ENCODE measurements at places on chromosomes 5 and 9.
A peak's percentile ranks its signal among the peaks of the same experiment; 100 is the strongest.

- DNase-seq = peak; percentile 94
Observed at GRCh38 chr9:34072410-34072809, 23.7 kb upstream of the UBAP2 start.

GRCh38 chr5:33641744-33642505 is 201.2 kb downstream of the TARS1 start:
- no peak for DNase-seq

DNA sequence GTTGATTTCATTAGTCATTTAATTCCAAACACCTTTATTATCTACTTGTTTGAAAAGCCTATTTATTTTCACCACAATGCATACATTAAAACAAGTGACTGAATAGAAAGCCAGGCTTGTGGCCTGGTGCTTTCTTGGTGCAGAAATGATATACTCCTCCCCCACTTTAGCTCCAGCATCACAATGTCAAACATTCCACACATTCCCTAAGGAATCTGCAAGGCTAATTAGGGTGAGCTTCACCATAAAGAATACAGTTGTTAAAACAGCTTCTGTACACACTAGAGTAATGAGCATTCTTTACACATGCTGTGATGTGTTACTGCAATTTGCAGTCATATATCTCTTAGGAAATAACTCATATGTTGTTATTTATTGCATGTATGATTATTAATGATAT is 705.7 kb downstream of the CETN3 start:
- no peak for DNase-seq

DNA sequence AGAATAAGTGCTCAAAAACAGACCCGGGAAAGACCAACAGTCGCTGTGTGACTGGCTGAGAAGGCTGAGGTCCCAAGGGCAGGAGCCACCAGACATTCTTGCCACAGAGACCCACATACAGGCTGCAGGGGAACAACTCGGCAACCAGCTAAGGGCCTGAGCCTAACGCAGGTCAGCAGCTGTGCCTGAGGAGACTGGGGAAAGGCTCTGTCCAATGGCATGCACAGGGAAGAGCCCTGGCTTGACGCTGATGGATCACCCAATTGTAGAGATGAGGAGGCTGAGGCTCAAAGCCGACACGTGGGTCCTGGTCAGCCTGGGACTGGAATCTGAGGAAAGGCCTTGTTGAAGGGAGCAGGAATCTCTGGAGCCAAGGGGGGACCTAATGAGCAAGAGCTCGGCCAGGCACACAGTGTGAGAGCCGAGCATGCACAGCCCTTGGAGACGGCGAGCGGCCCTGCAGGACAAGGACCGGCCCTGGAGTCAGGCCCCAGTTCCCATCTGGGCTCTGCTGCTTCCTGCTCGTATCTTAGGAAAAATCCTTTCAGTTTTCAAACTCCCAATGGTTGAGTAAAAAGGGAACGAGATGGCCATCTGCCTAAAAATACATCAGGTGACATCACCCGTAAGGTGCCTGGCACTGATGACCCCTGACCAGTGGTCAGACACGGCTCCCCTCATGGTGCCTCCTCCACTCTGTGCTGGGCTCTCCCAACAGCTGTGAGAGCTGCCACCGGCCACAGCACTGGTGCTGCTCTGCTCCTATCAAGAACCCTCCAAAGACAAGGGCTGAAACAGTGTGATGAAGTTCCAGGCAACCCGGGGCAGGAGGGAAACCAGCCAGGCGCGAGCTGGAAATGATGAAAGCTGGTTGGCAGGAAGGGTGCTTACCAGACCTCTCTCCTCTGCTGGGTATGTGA is 16.4 kb downstream of the LMAN2 start:
- DNase-seq = no peak

GRCh38 chr5:151680944-151681427 is 5.7 kb downstream of the SPARC start:
- DNase-seq = no peak

DNA sequence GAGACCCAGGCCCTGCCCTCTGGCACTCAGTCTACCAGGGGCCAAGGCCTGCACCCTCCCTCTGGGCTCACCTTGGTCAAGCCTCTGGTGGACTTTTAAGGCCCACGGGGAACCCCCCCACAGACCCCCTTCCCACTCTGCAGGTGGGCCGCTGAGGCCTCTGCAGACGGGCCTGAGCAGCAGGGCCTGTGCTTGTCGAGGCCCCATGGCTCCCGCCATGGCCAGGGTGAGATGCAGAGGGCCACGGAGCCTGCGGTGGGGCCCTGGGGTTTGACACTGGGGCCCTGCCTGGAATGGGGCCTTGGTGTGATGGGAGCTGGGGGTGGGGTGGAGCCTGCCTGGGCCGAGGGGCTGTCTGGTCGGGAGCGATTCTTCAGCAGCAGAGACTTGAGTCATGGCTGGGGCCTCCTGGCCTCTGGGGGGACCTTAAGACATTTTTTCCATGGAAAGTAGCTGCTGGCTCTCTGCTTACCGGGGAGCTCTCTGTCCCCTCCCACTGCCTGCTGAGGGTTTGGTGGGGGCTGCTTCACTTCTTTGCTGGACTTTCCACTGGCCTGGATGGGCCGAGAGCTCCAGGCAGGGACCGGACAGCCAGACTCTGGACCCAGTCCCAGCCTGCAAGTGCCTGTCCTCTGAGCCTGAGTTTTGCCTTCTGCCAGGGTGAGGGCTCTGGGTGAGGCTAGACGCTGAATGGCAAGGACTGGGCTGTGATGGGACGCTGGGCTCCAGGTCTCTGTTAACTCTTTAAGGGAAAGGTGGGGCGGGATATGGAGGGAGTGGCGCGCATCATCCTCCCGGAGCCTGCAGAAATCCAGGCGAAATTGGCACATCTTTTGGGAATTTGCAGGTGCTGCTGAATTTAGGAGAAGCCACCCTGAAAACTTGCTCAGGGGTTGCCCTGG is 132.2 kb downstream of the RXRA start:
- no peak for DNase-seq

- DNase-seq = no peak
Observed at GRCh38 chr5:32709750-32710549, 1.2 kb upstream of the NPR3 start.

DNA sequence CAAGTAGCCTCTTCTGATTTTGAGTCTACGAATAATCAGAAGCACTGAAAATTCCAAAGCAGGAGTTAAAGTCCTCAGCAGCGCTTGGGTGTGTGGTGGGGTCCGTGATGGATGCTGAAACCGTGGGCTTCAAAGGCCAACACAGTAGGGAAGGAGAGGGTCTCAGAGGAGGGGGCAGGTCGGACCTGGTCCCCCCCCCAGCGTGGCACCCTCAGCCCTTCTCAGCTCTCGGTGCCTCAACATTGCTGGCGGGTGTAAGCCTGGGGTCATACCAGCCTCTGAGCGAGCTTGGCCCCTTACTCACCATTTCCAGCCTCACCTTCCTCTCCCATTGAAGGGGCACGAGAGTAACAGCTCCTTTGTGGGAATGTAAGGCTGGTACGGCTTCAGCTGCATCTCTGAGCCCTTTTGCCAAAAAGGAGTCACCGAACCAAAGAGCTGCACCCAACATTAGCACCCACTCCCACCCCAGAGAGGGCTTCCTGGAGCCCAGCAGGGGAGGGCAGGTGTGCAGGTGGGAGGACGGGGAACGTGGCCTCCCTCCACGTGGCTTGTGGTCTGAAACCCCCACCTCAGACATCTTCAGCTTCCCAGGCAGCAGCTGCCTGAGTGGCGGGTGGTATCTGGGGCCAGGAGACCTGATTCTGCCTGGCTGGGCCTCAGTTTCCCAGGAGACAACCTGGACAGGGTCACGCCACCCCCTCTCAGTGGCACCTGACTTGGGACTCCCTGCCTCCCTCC is 6.7 kb upstream of the LCN1 start:
- DNase-seq = no peak

- peak; percentile 33 for DNase-seq
Observed at GRCh38 chr9:38371495-38371894, 21.0 kb upstream of the ALDH1B1 start.

DNA sequence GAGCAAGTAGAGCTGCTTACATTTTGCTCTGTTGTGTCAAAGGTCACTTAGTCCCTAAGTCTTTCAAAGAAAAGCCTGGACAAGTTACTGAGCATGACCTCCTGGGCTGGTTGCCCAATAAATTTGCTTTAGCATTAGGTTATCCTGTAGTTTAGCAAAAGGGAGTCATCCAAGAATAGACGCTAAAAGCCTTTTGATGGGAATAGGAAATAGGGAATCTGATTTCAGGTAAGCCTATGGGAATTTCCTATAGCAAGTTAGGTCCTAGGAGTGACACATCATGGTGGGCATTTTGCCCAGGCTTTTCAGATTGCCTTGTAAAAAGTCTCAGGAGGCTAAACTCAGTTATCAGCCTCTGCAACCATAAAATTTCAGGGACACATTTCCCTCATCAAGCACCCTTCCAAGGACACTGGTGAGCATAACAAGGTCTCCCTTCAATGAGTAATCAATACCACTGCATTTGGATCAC is 67.6 kb upstream of the RANBP3L start:
- DNase-seq = no peak

DNA sequence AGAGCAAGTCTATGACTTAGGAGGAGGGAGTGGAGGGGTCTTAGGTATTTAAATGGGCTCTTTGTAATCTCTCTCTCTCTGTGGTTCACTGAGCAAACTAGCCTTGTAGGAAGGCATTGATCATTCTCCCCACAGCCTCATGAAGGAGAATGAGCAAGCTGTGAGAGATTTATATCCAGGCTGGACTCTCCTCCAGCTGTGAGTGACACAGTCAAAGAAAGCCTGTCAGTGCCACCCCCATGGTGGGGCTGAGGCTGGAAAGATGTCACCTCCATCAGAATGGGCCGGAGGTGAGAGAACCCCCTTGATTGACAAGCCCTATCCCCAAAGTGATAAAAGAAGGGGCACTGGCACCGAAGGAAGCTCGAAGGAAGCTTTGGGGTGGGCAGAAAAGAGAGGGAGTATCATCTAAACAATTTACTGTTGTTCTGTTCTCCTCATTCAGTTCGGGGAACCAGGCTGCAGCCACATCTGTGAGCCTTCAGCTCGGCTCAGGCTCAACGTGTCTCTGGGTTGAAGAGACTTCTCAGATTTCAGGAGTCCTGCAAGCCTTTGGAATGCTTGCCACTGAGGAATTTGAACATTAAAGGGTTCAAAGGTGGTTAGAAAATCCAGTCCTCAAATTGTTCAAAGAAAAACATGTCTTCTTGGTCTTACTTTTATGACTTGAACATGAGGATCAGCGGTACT is 538.2 kb upstream of the ZNF462 start:
- DNase-seq = no peak

- no peak for DNase-seq
Observed at GRCh38 chr9:35800530-35800929, 9.1 kb downstream of the NPR2 start.

GRCh38 chr9:36765468-36766341 is 193.0 kb downstream of the MELK start:
- no peak for DNase-seq

GRCh38 chr5:76082772-76083554 is at the start of gene SV2C:
Gene SV2C (plus strand): TSS chr5:76083383. CDS start chr5:76131751, 48,368 bp downstream.
- no peak for DNase-seq

DNA sequence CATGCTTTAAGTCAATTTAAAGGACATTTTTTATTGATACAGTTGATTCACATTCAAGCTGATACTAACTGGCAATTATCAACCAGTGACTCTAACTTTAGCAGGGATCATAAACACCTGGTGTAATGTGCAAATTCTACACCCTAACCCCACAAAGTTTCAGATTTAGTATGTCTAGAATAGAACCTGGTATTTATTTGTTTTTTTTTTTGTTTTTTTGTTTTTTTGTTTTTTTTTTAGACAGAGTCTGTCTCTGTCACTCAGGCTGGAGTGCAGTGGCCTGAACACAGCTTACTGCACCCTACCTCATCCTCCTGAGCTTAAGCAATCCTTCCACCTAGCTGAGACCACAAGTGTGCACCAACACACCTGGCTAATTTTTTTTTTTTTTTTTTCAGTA is 311.2 kb upstream of the SEMA6A start:
- no peak for DNase-seq

GRCh38 chr5:105150323-105150722 is 1587.7 kb upstream of the NUDT12 start:
- no peak for DNase-seq

DNA sequence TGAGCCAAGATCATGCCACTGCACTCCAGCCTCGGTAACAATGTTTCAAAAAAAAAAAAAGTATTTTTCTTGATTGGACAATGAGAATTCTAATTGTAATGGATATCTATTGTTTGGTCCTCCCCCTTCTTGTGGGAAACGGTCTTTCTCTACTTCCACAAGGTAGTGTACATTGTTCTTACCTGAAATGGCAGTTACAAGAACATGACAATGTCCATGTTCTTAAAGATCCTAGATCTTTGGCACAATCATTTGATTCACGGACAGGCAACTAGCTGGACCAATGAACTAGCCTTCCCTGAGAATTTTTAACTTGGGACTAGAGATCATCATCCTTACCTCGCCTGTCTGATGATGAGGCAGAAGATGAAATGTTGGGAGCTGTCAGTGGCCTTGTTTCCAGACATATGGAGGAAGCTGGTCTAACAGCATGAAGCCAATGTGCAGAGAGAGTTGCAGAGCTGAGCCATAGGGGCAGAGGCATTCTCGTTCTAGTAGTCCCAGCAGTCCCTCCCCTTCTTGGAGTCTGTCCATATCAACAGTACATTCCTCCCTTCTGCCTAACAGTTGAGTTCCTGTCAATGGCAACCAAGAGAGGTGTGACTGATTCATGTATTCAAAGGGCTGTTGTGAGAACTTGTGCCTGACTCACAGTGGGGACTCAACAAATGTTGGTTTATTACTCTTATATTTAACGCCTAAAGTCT is 2.1 kb upstream of the MARCHF6 start:
- no peak for DNase-seq

GRCh38 chr5:128778474-128778873 is 186.8 kb upstream of the SLC27A6 start:
- no peak for DNase-seq

DNA sequence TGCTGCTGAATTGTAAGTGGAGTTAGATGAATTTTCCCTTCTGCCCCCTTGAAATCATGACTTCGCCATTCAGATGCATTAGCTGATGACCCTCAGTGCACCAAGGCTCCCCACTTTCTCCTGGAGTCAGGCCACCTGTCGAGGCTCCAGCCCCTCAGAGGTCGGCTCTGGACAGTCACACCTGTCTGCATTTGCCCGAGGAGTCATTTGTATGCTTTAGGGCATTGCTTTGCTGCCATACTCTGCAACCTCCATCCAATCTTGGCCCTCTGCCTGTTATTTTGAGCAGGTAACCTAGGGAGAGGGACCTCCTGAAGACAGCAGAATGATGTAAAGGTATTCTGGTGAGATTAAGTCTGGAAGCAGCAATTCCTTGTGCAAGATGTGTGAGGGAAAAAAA is 144.8 kb downstream of the MACROH2A1 start:
- peak; percentile 72 for DNase-seq

DNA sequence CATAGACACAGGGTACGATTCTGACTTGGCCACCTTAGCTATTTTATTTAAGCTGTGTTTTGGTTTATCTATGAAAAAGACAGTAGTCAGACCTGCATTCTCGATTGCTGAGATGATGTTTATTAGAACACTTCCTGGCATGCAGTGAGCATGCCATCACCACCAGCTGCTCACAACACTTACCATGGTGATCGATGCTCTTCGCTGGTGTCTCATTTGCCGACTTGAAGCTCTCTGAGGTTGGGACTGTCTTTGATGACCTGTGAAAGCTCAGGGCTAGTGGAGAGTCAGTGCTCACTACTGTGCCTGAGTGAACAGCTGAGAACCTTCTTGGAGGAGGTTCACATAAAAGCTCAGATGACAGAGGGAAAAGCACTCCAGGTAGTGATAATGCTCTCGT is 4.4 kb upstream of the C9orf153 start:
- no peak for DNase-seq

- DNase-seq = no peak
Observed at GRCh38 chr9:26983340-26983739, 22.1 kb downstream of the LRRC19 start.

GRCh38 chr5:139263536-139263935 is 30.0 kb upstream of the MATR3 start:
- no peak for DNase-seq

Data from DMS79 (cell line).